Left ventricle myocardium inferior (tissue), 1 donor: ENCODE measurements at places on chromosomes 2 and 18. TPM values are rescaled to one million over a fixed set of nuclear protein-coding genes. Genes with fewer than 3 reads are reported as not detected.

GRCh38 chr2:109601783-109602182, 12.0 kb downstream of the SEPTIN10 start:
- no peaks in the 10 kb centered on the region for H3K27me3 ChIP-seq
- H3K4me1 ChIP-seq: peaks cover 42% of the 10 kb centered on the region
- no peak overlapping the region for H3K27ac ChIP-seq
- no peak for DNase-seq

GRCh38 chr2:19462256-19462645, 103.8 kb upstream of the OSR1 start:
- H3K4me1 ChIP-seq: peaks cover 2% of the 10 kb centered on the region
- H3K27ac ChIP-seq: no peak overlapping the region

GRCh38 chr2:71935262-71935848, 212.3 kb downstream of the CYP26B1 start:
- H3K36me3 ChIP-seq: no peaks in the 10 kb centered on the region
- peaks cover 8% of the 10 kb centered on the region for H3K4me1 ChIP-seq
- H3K4me3 ChIP-seq: no peak overlapping the region
- H3K27ac ChIP-seq: peak overlapping the region; percentile 69
- peak; percentile 71 for DNase-seq
- peaks cover 28% of the 10 kb centered on the region for H3K27me3 ChIP-seq

GRCh38 chr2:68908392-68908970, 37.3 kb upstream of the BMP10 start:
- DNase-seq: peak; percentile 56
- H3K4me3 ChIP-seq: no peak overlapping the region
- no peak overlapping the region for H3K27ac ChIP-seq

GRCh38 chr18:7459851-7460770, 107.0 kb upstream of the PTPRM start:
- H3K27me3 ChIP-seq: no peaks in the 10 kb centered on the region
- DNase-seq: peak; percentile 65
- peak overlapping the region; percentile 44 for H3K4me3 ChIP-seq

DNA sequence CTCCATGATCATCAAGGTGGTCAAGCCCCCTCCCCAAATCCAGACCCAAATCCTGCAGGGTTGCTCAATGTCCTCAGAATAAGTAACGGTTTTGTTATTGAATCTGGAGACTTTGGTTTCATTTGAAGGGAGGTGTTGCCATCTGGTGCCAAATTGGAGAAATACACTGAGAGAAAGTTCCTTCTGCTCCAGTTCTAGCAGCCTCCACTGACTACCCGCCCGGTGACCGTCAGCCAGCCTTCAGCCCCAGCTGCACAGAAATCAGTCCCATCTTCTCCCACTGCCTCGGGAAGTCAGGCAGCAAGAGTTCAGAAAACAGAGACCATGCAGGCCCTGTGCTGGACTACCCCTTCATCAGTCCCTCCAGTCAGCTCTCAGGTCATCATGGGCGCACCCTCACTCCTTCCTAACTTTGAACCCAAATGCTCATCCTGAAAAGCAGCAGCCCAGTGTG, 38.7 kb downstream of the PKDCC start:
- peaks cover 21% of the 10 kb centered on the region for H3K4me1 ChIP-seq
- DNase-seq: no peak
- H3K4me3 ChIP-seq: no peak overlapping the region
- H3K36me3 ChIP-seq: no peaks in the 10 kb centered on the region
- H3K27me3 ChIP-seq: no peaks in the 10 kb centered on the region
- no peak overlapping the region for H3K27ac ChIP-seq

- peaks cover 30% of the 10 kb centered on the region for H3K27me3 ChIP-seq
- H3K4me3 ChIP-seq: no peak overlapping the region
- no peaks in the 10 kb centered on the region for H3K4me1 ChIP-seq
- no peak overlapping the region for H3K27ac ChIP-seq
- DNase-seq: no peak
Measured at GRCh38 chr2:126849486-126849885, 49.2 kb upstream of the TEX51 start.

- DNase-seq: no peak
- peaks cover 51% of the 10 kb centered on the region for H3K27me3 ChIP-seq
- no peak overlapping the region for H3K4me3 ChIP-seq
- H3K4me1 ChIP-seq: no peaks in the 10 kb centered on the region
Measured at GRCh38 chr2:23478933-23479683, 94.1 kb downstream of the KLHL29 start.

DNA sequence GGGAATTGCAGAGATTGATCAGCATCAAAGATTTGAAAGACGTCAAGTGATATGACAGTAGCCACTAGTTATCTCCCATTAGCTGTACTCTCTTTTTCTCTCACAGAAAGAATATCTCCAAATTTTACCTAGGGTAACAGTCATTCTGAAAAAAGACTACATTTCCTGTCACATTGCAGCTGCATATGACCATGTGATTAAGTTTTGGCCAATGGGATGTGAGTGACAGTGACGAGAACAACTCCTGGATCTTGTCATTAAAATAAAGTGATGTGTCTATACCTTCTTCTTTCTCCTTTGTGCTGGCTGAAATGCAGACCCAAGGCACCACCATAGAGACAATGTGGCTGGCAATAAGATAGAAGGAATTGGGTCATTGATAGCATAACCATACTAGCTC, 10.5 kb upstream of the NEUROD1 start:
- no peak overlapping the region for H3K27ac ChIP-seq
- no peak for DNase-seq
- no peak overlapping the region for H3K4me3 ChIP-seq
- peaks cover 59% of the 10 kb centered on the region for H3K27me3 ChIP-seq
- no peaks in the 10 kb centered on the region for H3K4me1 ChIP-seq
- H3K36me3 ChIP-seq: no peaks in the 10 kb centered on the region

- no peak overlapping the region for H3K4me3 ChIP-seq
- DNase-seq: peak; percentile 28
- no peaks in the 10 kb centered on the region for H3K36me3 ChIP-seq
- H3K27me3 ChIP-seq: no peaks in the 10 kb centered on the region
- peaks cover 66% of the 10 kb centered on the region for H3K4me1 ChIP-seq
Measured at GRCh38 chr18:23228102-23229061, 93.1 kb downstream of the CABLES1 start.

GRCh38 chr2:142714600-142714999, 162.9 kb upstream of the KYNU start:
- H3K27ac ChIP-seq: no peak overlapping the region
- H3K36me3 ChIP-seq: no peaks in the 10 kb centered on the region
- no peak overlapping the region for H3K4me3 ChIP-seq
- no peaks in the 10 kb centered on the region for H3K4me1 ChIP-seq
- no peaks in the 10 kb centered on the region for H3K27me3 ChIP-seq

GRCh38 chr2:163142618-163143017, 304.1 kb upstream of the KCNH7 start:
- H3K27ac ChIP-seq: no peak overlapping the region
- DNase-seq: no peak
- H3K4me3 ChIP-seq: no peak overlapping the region
- no peaks in the 10 kb centered on the region for H3K4me1 ChIP-seq
- no peaks in the 10 kb centered on the region for H3K27me3 ChIP-seq

DNA sequence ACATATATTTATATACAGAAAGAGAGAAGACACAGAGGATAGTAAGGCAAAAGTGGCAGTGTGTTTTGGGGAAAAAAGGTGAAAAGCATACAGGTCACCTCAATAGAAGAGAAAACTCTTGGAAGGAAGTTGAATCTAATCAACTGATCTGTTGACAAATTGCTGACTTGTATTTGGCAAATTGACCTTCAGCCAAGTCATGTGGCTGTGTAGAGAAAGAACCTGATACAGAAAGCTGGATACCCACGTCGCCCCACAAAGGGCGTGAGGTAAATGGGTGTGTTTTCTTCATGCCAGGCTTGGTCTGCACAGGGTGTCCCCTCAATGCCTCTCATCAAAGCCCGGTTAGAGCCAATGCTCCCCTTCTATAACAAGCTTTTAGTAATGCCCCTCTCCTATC, 230.0 kb upstream of the KLHL29 start:
- DNase-seq: no peak
- H3K27ac ChIP-seq: no peak overlapping the region
- H3K4me3 ChIP-seq: no peak overlapping the region

- no peaks in the 10 kb centered on the region for H3K36me3 ChIP-seq
- peak overlapping the region; percentile 95 for H3K4me3 ChIP-seq
- H3K4me1 ChIP-seq: peaks cover 62% of the 10 kb centered on the region
- peak overlapping the region; percentile 96 for H3K27ac ChIP-seq
- H3K27me3 ChIP-seq: no peaks in the 10 kb centered on the region
Measured at GRCh38 chr18:813172-814071, 1.4 kb upstream of the YES1 start.

GRCh38 chr18:39051013-39051412, 1485.4 kb upstream of the CELF4 start:
- H3K4me3 ChIP-seq: no peak overlapping the region
- DNase-seq: no peak
- H3K27ac ChIP-seq: no peak overlapping the region
- H3K27me3 ChIP-seq: no peaks in the 10 kb centered on the region
- H3K36me3 ChIP-seq: no peaks in the 10 kb centered on the region

DNA sequence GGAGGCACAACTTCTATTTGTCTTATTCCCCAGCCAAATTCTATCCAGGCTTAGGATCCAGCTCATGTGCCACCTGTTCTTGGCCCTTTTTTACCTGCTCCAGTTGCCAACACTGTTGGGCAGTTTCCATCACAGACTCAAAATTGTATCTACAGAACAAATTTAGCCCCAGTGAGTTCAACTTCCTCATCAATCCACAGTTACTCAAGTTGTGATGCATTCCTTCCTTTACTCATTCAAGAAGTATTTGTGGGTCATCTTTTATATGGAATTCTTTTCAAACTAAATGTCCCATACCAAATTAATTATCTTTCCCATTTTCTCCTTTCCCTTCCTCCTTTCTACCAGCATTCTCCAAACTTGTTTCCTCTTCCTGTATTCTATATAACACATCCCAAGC, 12.7 kb upstream of the DDX18 start:
- H3K27ac ChIP-seq: no peak overlapping the region
- no peaks in the 10 kb centered on the region for H3K36me3 ChIP-seq
- peaks cover 33% of the 10 kb centered on the region for H3K27me3 ChIP-seq
- no peak for DNase-seq
- H3K4me3 ChIP-seq: no peak overlapping the region
- H3K4me1 ChIP-seq: no peaks in the 10 kb centered on the region

DNA sequence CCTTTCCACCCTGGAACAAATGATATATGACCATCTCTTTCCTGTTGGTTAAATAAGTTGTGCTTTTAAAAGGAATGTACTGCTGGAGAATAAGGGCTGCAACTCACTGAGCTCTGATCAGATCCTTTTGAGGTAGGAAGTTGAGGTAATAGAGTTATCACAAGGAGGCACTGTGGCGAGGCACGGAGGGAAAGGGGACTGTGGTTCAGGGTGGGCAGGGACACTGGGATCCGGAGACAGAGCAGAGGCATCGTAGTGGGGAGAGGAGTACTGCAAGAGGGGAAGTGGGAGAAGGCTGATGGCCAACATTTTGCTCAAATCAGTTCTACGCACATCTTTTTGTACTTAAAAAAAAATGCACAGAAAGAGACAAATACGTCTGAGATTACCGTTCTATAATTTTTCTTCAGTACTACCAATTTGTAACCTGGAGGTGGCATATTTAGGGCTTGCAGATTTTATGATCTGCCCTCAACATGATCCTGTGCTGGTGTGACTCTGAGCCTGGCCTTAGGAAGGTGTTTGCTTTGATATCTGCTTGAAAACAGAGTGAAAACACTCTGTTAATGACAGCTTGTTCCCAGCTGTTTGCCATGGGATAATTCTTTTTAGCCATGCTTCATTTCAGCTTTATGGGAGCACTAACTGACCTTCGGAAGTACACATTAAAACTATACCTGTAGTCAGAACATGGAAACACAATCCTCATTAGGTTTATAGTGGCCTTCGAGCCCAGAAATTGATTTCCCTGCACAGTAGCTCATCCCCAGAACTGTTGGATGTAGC, 168.1 kb downstream of the KCNE4 start:
- DNase-seq: no peak
- no peaks in the 10 kb centered on the region for H3K4me1 ChIP-seq
- H3K27me3 ChIP-seq: no peaks in the 10 kb centered on the region
- H3K36me3 ChIP-seq: no peaks in the 10 kb centered on the region
- no peak overlapping the region for H3K27ac ChIP-seq
- H3K4me3 ChIP-seq: no peak overlapping the region

DNA sequence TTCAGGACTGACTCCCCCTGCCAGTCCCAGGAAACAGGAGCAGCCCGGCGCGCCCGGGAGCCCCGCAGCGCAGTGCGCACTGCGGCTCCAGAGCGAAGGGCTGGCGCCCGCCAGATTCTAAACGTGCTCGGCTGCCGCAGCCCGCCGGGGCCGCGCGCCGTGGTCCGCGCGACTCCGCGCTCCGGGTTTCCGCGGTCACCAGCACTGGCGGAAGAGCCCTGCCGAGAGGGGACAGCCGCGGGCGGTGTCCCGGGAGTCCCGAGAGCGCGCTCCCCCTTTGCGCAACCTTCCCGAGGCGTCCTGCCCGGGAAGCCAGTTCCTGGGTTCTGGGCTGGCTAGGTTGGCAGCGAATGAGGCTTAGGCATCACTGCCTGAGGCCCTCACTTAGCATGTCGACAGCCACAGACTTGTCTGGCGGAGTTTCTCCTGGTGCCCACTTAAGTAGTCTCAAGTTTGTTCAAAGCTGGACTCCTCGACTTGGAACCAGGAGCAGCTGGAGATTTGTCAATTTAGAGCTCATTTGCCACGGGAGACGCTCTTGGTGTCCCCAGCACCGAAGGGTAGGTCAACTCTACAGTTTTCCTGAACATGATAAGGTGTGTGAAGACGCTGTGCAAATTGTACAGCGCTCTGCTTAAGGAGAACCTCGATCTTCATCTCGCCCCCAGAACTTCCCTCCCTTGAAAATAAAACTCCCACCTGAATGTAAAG, 1.5 kb upstream of the VSNL1 start:
- peak; percentile 70 for DNase-seq
- no peaks in the 10 kb centered on the region for H3K36me3 ChIP-seq
- H3K27me3 ChIP-seq: peaks cover 72% of the 10 kb centered on the region
- peaks cover 36% of the 10 kb centered on the region for H3K4me1 ChIP-seq
- H3K27ac ChIP-seq: peak overlapping the region; percentile 91
- peak overlapping the region; percentile 72 for H3K4me3 ChIP-seq

DNA sequence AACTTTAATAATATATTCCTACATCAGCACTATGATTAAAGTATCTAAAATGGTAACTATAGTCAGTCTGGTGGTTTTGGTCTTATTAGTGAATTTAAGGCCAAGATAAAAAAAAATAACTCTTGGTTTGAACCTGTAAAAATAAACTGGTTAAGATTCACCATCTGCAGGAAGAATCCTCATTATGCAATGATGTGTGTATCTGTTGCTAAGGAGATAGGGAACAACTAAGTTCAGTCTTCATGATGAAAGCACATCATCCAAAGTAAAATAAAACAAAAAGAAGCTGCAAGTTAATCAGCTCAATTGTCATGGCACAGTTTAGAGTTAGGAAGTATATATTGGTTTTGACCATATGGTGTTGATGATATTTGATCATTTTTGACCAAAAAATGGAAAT, 466.0 kb downstream of the NYAP2 start:
- H3K27me3 ChIP-seq: no peaks in the 10 kb centered on the region
- no peak for DNase-seq
- H3K4me1 ChIP-seq: no peaks in the 10 kb centered on the region
- H3K4me3 ChIP-seq: no peak overlapping the region
- H3K36me3 ChIP-seq: no peaks in the 10 kb centered on the region

The DNER gene
- 2.3 TPM for total RNA-seq

The GFPT1 gene
- 46.2 TPM for total RNA-seq

The CD28 gene
- total RNA-seq: 0.77 TPM

The TWIST2 gene
- 2.7 TPM for total RNA-seq

The UPP2 gene
- total RNA-seq: not detected

The PMAIP1 gene
- 0.58 TPM for total RNA-seq

The GYPC gene
- 98.8 TPM for total RNA-seq

The DSG4 gene
- not detected for total RNA-seq

The ALK gene
- 0.14 TPM for total RNA-seq

The SCG2 gene
- 0.19 TPM for total RNA-seq

The RDH14 gene
- 42.6 TPM for total RNA-seq
